ENCODE measurements at places on chromosomes 5 and 9.

DNA sequence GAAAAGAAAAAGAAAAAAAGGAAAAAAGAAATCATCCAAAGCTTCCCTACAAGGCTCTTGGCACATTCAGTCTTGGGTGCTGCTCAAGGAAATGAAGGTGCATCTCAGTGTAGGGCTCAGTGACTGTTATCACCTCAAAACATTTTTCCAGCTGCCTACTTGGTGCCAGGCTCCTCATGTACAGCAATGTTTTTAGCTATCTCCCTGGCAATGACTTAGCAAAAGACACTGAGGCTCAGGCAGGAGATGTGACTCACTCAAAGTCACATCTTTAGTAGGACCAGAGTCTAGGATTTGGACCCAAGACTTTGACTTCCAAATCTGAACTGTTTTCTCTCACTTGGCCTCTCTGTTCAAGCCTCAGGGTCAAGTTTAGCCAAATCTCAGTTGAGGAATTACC lies 264.2 kb downstream of the CRB2 start:
- DNase-seq, result no peak

- peak; percentile 49 for DNase-seq
Measured at GRCh38 chr9:116275418-116276195, 122.0 kb downstream of the PAPPA start.

- DNase-seq, result no peak
Measured at GRCh38 chr9:90502134-90502533, 140.5 kb downstream of the DIRAS2 start.

GRCh38 chr5:163190283-163190682 lies 247.1 kb upstream of the CCNG1 start:
- DNase-seq, result no peak

DNA sequence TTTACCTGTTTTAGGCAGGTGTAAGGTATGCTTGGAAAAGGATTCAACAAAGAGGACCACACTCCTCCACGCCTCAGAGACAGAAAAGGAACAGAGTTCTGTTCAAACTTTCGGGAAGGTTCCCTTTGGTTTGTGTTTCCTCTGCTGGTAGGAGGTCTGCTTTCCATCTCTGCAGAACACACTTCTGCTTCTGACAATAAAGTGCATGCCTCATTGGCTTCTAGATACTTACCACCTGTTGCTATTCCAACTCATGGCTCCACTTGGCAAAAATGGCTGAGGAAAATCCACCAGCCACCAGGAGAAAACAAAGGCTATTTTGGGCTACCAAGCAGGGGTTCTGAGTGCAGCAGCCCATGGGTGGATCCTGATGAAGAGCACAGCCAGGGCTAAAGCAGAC lies 112.7 kb downstream of the NRG2 start:
- DNase-seq, result no peak

GRCh38 chr5:125928663-125929062 lies 494.5 kb upstream of the GRAMD2B start:
- no peak for DNase-seq

DNA sequence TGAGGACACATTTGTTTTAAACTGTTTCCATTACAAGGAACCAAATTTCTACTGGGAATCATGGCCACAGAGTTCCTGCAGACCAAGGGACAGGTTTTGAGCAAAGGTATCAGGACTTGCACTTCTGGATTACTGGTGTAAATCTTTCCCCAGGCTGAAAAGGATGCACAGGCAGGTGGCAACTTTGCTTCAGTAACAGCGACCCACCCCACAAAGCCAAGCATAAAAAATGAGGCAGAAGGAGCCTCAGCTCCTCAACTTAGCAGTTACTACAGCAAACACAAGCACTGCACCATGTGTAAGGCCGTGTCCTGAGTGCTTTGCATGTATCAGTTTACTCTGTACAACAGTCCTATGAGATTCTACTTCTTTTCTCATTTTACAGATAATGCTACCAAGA lies 251.9 kb downstream of the EBF1 start:
- DNase-seq, result no peak

DNA sequence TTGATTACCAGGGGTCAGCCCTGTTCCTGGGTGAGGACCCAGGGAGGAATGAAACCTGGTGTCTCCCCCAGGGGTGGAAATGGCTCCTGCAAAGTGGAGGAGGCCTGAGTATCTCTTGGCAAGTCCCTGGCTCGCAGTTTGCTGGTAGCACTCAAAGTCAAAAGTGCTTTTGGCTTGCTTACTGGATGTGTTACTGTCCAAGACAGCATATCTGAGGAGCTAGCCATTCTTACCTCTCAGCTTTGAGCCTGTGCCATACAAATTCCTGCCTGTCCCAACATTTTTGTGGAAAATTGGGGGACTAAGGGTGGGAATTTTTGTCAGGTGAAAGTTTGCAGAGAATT lies 9.9 kb downstream of the ZNF618 start:
- no peak for DNase-seq

DNA sequence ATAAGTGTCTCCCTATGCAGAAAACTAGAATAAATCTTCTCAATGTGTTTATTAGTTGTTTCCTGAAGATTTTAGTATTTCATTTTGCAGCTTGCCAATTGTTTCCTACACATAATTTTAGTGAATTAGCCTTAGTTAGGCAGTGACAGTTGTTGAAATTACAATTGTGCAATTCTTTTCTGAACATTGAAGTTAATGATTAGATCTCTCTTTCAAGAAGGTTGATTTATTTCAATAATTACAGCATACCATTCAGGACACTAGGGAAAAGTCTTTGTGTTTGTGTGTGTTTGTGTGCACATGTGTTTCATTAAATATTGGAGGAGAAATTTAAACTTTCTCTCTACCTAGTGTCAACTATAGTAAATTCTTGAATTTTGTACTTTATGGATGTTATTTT lies 199.6 kb upstream of the MPDZ start:
- no peak for DNase-seq

- no peak for DNase-seq
Measured at GRCh38 chr9:86515221-86515620, 161.0 kb upstream of the TUT7 start.

- DNase-seq, result no peak
Measured at GRCh38 chr5:51731421-51732029, 348.3 kb downstream of the ISL1 start.

- peak; percentile 65 for DNase-seq
Measured at GRCh38 chr5:88732181-88732633, 150.8 kb downstream of the MEF2C start.

DNA sequence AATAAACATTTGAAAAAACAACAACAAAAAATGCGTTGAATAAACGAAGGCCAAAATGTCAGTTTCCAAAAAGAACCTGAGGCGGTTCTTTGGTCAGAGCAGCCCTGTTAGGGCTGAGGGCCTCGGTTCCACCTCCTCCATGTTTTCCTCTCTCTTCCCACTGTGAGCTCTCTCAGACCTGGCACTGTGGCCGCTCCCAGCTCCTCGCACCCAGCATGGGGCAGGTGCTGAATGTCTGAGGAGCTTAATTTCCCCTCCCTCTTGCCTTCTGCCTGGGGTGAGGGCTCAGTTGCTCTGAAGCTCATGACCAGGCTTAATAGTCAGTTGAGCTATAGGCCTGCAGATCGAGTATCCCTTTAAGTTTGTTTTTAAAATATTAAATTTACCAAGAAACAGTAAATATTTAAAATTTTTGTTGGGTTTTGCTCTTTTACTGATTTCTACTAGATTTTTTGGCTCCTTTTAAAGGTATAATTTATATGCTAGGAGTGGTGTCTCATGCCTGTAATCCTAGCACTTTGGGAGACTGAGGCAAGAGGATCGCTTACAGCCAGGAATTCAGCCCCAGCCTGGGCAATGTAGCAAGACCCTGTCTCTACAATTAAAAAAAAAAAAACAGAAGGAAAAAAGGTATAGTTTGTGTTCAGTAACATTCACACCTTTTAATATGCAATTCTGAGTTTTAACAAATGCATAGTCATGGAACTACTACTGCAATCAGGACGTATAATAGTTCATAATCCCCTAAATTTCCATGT lies 28.1 kb downstream of the DAPK1 start:
- no peak for DNase-seq

DNA sequence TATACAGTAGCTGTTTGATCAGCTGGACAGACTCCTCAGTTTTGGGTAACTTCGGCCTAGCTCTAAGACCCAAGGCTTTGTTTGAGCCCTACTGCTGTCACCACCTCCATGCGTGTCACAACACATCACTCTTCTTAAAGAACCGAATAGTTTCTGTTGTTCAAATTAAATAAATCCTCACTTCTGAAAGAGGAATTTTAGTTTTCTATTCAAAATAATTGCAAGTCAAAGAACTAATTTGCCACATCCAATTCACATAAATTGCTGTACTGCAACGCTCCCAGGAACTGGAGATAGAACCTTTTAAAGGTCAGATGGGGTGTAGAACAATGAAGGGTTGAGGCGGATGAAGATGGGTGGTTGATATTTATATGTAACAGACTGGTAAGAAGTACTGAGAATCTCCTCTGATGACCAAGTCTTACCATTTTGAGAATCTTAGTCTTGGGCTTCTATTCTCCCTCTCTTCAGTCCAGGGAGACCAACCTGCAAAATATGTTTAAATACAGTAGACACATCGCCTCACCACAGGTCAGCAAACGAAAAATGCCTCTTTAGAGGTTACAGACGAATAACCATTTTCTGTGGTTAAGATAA lies 1.6 kb downstream of the NREP start:
- no peak for DNase-seq

Measured in SJSA1 (cell line).